AG20443 (cell line): ENCODE measurements at places on chromosomes 2 and 18.

- DNase-seq: no peak
These were observed 84.0 kb downstream of the SEPTIN10 start for GRCh38 chr2:109529532-109530449.

GRCh38 chr2:156017341-156017885, 315.1 kb downstream of the NR4A2 start:
- DNase-seq: no peak

DNA sequence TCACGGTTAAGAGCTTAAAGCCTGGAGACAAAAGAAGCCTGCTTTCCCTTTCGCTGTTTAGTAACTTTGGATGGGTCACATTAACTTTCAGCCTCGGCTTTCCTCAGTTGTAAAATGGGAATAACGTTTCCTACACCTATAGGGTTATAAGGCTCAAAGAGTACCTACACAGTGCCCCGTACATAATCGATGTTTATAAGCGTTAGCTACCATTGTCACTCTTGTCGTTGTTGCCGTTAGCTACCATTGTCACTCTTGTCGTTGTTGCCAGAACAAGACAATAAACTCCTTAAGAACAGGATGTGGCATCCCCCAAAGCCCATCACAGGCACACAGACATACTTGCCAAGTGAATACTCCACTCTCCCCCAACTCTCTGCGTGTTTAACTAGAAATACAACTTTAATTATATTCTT, 901 bp upstream of the MFSD6 start:
- DNase-seq: no peak

GRCh38 chr2:127527001-127527804, 914 bp upstream of the IWS1 start:
- no peak for DNase-seq

DNA sequence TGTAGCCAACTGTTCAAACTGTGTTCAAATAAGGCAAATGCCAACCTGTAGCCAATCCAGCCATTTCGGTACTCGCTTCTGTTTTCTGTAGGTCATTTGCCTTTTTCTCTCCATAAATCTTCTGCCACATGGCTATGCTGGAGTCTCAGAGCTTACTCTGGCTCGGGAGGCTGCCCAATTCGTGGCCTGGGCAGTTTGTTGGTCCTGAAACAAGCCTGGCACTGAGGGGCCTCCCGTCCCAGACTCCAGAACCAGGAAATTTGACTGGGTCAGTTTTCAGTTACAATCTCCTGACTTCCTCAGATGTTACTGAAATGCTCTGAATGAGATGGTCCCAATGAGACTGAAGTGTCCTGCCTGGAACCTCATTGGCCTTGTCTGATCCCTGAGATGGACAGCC, 120.8 kb upstream of the NPAS2 start:
- no peak for DNase-seq
